ENCODE measurements at places on chromosomes 16 and 17.

- no peak for DNase-seq
Measured at GRCh38 chr17:2222901-2223616, 80.5 kb downstream of the SMG6 start.

GRCh38 chr16:75921281-75921680 is 195.0 kb upstream of the CPHXL start:
- no peak for DNase-seq

GRCh38 chr16:81816793-81817210 is 37.7 kb downstream of the PLCG2 start:
- DNase-seq: no peak

DNA sequence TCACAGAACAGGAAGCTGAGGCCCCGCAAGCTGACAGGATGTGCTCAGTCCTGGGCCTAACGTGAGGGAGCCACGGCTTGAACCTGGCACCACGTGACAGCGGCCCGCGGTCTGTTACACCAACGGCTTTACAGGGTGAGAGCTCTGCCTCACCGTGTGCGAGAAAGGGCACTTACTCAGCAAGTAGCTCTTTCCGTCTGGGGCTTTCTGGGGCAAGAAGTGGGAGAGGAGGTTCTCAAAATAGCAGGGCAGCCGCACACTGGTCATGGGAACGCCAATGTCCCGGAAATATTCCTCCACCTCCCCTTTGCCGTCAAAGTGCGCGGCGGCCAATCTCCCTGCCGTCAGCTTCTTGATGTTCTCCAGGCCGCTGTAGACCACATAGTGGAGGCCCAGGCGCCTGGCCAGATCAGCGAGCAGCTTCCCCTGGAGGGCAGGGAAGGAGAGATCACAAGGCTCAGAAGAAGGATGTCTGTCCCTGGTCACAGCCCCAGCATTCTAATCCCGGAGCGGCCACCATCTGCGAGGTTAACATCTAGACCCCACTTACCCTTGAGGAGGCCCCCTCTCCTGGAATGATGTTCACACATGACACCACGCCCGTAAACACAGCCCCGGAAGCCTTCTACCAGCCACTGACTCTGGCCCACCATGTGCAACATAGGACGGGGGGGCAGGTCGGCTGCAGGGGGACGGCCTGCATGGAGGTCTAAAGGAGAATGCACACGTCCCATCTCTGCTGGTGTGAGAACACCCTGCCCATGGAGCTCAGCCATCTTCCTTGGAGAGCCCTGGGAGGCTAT is 8.2 kb downstream of the NMRAL1 start:
- DNase-seq: no peak

DNA sequence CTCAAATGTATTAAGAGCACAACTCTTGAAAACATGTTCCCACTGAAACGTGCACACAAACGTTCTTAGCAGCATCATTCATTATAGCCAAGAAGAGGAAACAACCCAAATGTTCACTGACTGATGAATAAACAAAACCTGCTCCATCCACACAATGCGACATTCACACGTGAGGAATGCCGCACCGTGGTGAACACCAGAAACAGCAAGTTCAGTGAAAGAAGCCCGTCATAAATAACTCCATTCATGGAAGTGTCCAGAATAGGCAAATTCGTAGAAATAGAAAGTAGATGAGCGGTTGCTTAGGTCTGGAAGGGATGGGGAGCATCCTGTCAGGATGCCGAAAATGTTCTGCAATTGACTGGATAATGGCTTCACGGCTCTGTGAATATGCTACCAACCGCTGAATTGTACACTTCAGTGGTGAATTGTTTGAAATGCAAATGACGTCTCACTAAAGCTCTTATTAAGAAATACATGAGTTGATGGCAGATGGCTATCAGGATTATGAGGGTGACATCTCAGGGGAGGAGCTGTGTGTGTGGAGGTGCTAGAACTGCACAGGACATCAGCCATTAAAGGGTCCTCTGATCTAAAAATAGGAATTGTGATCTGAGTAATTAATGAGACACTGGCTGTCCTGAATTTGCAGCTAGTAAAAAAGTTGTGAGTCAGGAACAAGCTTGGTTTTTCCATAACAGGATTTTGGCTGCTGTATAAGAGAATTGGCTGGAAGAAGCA is 771.0 kb downstream of the KCNJ18 start:
- DNase-seq: no peak

- DNase-seq: no peak
Measured at GRCh38 chr17:82745524-82745923, 6.3 kb upstream of the TBCD start.

DNA sequence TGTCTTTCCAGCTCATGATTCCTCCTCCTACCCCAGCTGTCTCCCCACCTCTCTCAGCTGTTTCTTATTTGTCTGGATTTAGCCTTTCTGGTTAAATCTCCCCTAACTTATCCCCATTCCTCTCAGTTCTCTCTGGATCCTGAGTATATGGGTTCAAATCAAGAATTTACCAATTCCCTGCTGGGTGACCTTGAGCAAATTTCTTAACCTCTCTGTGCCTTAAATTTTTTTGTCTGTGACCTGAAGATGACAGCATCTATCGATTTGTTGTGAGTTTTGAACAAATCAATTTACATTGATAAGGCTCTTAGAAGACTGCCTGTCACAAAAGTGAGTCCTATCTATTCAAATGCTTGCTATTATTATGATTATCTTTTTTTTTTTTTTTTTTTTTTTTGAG is 2.0 kb upstream of the KCNG4 start:
- no peak for DNase-seq

DNA sequence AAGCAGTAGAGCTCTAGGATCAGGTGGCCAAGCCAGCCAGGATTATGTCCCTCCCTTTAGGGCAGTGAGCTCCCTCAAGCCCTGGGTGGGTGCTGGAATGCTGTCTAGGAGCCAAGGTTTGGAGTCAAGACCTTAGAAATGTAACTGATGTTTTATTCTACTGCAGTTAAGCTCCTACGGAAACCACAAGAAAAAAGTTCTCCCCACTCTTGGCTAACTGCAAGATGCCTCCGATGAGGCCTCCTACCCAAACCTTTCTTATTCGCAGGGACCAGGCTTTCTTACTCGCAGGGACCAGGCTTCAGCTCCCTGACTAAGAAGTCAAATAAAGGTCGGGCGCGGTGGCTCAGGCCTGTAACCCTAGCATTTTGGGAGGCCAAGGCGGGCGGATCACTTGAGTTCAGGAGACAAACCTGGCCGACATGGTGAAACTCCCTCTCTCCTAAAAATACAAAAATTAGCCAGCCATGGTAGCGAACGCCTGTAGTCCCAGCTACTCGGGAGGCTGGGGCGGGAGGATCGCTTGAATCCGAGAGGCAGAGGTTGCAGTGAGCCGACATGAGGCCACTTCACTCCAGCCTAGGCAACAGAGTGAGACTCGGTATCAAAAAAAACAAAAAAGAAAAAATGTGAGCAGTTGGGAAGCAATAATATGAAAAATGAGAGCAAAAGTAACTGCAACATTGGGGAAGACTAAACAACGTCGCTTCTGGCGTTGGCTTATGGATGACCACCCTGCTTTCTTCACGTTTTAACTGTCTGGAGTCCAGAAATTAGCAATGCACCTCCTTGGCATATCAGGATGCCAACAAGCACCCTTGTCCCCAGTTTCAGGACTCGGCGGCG is 31.7 kb upstream of the ARL4D start:
- DNase-seq: no peak

DNA sequence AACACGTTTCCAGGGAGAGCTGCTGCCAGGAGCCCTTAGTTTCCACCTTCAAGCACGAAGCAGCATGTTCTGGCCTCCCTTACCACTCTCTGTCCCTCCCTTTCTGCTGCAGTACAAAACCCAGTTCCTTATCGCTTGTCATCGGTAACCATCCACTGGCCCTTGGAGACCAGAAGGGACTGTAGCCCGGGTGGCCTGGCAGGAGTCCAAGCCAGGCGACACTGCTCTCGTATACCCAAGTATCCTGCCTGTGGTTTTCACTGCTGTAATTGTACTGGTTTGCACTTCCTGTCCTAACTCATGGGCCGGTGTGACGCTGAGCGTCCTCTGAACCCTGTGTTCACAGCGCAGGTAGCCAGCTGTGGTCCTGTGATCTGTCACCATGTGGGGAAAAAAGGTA is 81.1 kb downstream of the MAF start:
- DNase-seq: no peak

- DNase-seq: no peak
Measured at GRCh38 chr16:85193876-85194275, 81.6 kb upstream of the CIBAR2 start.
